ENCODE measurements at places on chromosomes 11 and 22.

GRCh38 chr22:27490080-27490479 lies 311.5 kb downstream of the MN1 start:
- no peak for DNase-seq

DNA sequence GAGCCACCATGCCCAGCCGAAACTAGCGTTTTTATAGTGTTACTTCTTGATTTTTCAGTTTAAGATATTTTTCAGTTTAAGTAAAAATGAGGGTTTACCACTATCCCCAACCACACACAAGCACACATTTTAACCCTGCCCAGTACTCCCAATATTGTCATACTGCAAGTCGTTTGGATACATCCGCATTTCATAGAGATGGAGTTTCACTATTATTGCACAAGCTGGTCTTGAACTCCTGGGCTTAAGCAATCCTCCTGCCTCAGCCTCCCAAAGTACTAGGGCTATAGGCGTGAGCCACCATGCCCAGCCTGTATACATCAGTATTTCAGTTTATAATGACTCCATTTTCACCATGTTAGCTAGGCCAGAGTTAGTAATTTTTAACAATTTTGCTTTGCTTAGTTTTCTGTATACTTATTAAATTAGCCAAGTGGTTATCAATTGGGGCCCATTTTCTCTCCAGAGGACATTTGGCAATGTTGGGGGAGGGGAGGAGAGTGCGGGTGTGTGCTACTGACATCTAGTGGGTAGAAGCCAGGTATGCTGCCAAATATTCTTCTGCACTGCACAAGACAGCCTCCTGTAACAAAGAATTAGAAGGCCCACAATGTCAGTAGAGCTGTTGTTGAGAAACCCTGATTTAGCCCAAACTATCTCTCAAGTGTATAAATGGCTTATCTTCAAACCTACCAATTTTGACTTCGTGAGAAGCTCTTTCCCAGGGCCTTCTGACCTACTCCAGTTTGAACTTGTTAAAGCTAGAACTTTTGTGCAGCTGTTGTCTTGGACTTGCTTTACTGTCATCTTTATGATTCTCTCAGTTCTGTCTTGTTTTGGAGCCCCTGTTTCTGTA lies 7.3 kb downstream of the USP47 start:
- peak; percentile 73 for DNase-seq

DNA sequence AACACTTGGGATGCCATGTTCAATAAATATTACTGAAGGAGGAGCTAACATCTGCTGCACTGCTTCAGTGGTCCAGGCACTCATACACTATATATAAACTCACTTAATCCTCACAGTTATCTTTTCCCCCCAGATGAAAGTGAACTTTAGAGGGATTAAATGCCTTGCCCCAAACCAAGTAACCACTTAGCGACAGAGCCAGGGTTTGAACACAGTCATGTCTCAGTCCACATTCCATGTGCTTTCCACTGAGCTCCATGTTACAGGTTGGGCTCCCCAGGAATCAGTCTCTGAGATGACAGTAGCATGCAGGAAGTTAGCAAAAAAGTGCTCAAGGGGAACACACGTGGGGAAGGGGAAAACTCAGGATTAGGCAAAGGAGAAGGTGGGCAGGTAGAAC lies 59.3 kb downstream of the ENDOD1 start:
- DNase-seq = no peak

DNA sequence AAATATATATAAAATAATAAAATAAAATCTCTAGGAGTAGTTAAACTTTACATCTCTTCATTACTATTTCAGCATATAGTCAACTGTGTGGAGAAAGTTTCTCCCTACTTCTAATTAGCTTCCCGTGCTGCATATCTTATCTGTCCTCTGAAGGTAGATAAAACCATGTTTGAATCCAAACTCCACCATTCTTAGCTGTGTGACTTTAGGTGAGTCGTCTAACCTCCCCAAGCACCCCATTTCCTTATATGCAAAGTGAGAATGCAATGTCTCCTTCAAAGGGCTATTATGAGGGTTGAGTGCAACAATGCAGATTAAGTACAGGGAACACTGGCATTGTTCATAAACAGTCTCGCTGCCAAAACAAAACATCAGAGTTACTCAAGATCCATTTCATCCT lies 80.8 kb upstream of the DRD2 start:
- DNase-seq = no peak

GRCh38 chr11:119315131-119316015 lies 1.6 kb downstream of the MCAM start:
- DNase-seq = no peak

DNA sequence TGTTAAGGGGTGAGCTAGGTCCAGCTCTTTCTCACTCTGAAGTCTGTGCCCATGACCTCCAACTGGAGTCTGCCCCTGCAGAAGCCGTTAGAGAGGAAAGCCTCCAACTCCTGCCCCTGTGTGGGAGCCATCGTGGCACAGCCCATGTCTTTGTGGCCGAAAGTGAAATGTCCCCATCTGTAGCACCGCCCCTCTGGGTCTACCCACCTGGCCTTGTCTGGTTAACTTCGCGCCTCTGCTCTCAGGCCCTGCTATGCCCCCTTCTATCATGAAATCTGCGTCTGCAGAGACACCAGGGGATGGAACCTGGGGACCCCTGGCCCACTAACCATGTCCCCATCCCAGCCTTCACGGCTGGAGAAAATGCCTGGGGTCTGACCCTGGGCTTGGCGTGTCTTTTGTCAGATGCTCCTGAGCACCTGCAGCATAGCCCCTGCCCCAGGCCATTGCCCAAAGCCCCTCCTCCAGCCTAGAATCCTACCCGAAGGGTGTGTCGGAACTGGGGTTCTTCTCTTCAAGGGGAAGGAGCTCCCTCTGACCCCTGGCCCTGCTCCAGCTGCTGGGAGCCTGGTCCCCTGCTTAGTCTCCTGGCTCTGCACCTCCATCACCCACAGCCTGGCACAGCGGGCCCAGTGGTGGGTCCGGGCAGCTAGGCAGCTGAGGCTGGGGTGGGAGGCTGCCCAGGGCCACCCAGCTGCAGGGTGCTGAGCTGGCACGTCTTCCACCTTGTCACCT lies 35.8 kb upstream of the HMOX1 start:
- no peak for DNase-seq

DNA sequence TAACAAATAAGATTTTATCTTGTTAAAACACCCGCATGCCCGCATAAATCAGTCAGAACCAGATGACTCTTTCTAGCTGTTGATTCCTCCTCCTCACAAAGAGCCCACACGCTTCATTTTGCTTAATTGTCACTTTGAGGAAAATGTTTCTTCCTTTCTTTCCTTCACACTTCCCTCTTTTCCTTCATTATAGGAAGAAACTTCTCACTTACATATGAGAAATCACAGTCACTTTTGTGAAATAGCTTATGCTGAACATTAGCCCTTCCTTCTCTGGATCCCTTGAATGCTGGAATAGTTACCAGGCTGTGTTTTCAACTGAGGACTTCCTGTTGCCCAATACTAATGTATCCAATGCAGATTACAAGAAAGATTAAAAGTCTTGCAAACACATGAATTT lies 5.8 kb downstream of the MS4A6E start:
- no peak for DNase-seq

- DNase-seq = peak; percentile 57
These were observed 522 bp downstream of the RHOG start for GRCh38 chr11:3840004-3840869.

DNA sequence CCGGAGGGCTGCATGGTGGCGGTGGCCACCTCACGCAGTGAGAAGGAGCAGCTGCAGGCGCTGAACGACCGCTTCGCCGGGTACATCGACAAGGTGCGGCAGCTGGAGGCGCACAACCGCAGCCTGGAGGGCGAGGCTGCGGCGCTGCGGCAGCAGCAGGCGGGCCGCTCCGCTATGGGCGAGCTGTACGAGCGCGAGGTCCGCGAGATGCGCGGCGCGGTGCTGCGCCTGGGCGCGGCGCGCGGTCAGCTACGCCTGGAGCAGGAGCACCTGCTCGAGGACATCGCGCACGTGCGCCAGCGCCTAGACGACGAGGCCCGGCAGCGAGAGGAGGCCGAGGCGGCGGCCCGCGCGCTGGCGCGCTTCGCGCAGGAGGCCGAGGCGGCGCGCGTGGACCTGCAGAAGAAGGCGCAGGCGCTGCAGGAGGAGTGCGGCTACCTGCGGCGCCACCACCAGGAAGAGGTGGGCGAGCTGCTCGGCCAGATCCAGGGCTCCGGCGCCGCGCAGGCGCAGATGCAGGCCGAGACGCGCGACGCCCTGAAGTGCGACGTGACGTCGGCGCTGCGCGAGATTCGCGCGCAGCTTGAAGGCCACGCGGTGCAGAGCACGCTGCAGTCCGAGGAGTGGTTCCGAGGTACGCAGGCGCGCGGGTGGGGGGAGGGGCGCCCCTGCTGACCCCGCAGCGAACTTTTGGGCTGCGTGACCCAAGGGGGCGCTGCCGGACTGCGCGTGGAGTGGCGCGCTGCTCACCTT lies 670 bp downstream of the NEFH start:
- peak; percentile 11 for DNase-seq

- DNase-seq = no peak
These were observed 20.2 kb downstream of the AMOTL1 start for GRCh38 chr11:94788396-94788795.

DNA sequence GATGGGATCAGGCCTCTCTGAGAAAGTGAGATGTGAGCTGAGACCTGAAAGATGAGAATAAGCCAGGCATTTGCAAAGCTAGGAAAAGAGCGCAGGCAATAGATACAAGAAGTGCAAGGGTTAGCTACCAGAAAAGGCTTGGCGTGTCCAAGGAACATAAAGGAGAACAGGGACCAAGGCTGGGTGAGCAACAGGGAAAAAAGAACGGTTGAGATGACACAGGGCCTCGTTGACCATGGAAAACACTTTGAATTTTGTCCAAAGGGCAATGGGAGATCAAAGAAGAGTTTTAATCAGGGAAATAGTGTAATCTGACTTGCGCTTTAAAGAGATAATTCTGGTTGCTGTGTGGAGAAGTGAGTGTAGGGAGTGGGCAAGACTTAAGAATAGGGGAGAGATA lies 35.0 kb downstream of the RAB30 start:
- no peak for DNase-seq

DNA sequence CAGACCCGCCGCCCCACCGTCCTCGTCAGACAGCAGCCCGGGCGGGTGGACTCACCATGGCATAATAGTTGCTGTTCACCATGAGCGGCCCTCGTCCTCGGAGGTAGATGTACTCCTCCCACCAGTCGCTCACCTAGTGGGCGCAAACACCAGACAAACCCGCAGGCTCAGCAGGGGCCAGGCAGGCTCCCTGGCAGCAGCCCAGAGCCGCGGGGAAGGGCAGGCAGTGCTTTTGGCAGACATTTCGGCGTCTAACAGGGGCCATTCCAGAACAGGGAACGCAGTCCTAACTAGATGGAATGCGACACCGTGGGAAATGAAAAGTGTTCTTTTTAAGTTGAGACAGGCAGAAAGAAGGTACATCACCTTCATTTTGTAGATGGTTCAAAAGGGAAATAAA lies 44.9 kb downstream of the CPT1A start:
- DNase-seq = no peak

- DNase-seq = no peak
These were observed 27.4 kb downstream of the ZNRF3 start for GRCh38 chr22:28910569-28911303.

GRCh38 chr11:30326114-30326778 lies 3.3 kb downstream of the ARL14EP start:
- DNase-seq = no peak

DNA sequence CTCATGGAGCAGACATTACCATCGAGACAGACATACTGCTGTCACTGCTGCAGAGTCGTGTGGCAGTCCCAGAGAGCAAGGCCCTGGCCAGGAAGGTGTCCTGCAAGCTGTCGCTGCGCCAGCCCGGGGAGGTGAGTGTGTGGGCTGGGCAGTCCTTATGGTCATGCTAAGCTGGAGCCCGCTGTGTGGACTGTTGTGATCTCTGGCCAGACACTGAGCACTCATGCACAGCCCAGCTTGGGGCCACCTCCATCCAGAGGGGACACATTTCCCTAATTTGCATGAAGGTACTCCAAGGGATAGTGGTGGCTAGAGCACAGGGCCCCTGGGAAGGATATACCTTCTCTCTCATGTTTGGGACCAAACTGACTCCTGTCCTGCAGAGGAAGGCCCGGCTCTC lies 9.6 kb downstream of the ANKK1 start:
- no peak for DNase-seq

GRCh38 chr22:21945453-21946261 lies 7.0 kb downstream of the PPM1F start:
- no peak for DNase-seq

DNA sequence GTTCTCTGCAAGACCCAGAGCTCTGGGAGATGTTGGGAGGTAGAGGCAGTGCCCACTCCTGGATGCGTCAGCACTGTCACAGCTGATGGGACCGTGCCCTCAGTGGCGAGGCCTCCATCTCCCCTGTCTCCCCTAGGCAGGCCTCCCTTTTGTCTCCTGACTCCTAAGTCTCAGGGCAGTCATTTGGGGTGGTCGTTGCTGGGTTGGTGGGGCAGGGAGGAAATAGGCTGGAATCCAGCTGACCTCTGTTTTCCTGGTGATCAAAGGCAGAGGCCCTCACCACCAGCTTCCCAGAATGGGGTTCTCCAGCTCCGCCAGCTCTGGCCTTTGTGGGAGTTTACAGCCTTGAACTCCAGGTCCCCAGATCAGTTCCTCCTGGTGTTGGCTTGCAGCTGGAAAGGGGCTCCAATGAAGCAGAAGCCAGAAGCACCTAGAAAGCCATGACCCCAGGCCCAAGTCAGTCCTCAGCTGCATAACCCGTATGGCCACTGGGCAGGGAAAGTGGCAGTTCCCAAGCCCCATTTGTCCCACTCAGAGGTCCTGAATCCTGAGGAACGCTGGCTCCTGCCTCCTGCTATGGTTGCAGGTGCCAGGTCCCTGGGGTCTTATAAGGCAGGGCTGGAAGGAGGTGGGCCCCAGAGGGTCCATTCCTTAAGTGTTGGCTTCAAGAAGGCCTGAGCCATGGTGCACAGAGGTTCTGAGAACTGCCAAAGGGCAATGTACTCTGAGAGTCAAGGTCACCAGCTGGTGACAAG lies 7.3 kb upstream of the FXYD2 start:
- DNase-seq = peak; percentile 17

- DNase-seq = no peak
These were observed 911.1 kb downstream of the TBC1D22A start for GRCh38 chr22:47673557-47673956.

DNA sequence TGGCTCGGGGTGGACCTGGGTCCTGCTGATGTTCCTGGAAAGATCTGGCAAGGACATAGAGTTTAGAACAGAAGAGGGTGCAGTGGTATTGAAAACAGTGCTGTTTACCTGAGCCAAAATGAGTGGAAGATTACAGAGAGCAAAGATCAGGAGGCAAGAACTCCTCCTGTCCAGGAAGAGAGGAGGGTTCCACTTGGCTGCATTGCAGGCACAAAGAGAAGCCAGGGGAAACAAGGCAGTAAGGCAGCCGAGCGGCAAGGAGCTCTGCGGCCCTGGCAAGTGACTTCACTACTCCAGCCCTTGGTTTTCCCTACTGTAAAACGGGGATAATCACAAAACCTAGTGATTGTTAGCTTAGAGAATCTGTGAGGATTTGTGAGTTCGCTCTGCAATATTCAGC lies 3.7 kb upstream of the PACSIN2 start:
- DNase-seq = no peak

GRCh38 chr11:62431171-62431901 lies 12.5 kb downstream of the SCGB1A1 start:
- DNase-seq = no peak

- DNase-seq = no peak
These were observed 83.7 kb downstream of the IGLL1 start for GRCh38 chr22:23496445-23496833.
